T-helper 9 cell (primary cell): ENCODE measurements at places on chromosomes 4 and X.

DNA sequence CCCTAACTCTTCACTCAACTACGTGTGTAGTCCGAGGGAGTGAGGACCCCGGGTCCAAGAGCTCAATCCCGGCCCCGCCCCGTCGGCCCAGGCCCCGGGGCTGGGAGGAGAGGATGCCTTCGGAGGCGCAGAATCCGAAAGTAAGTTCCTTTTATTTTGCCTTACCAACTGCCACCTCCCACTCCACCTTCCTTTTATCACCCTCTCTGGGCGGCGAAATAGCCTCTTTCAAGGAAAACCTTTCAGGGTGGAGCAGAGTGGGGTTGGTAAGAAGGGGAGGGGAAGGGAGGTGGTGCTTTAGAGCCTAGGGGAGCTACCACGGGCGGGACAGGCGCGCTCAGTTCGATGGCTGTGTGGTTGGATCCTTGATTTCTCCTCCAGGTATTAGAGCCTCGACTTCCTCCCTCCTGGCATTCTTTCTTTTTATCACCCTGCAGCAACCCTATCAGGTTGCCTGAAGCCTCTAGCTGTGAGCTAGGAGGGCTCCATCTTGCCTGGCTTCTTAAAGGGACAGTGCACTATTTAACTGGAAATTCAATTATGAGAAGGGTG lies 191.2 kb downstream of the RRAGB start:
- no peak for DNase-seq

DNA sequence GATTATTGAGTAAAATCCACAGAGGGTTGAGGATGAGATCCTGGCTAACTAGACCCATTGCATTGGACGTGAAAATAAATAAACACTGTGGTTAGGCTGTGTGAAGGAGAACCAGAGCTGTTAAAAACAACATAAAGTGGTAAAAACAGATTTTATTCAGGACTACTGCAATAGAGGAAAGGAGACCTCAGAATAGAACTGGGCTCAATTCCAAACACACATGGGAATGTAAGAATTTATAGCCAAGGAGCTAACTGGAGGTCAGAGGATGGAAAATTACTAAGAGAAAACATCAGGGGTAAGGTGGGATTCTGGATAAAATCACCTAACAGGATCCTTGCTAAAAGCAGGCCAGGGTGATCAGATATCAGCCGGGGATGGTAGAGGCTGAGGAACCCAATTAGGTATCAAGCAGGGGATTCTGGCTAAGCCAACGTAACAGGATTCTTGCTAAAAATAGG lies 112.4 kb downstream of the RNF150 start:
- DNase-seq = no peak

- DNase-seq = no peak
These were observed 1290.5 kb downstream of the ADGRL3 start for GRCh38 chr4:62490635-62491034.

DNA sequence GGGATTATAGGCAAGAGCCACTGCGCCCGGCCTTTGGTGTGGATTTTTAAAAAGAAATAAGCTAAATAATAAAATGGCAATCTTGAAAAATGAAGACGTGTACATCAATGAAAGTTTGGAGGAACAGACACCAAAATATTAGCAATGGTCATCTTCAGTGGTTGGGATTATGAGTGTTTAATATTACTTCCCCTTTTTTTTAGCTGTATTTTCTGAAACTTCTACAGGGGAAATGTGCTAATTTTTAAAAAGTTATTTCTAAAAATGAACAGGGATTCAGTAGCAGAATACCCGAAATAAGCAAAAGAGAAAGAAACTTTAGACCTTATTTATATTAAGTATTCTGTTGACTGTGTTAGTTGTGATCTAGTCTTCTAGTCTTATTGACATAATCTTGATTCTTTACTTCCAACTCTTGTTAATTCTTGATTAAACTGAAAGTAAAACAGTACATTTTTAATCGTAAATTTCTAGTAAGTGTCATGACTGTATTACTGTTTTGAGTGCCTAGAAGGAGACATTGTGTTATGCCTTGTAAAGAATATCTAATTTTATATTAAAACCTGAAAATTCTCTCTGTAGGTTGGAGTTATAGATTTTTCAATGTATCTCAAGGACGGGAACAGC lies 51.3 kb downstream of the RUFY3 start:
- DNase-seq = no peak

- peak; percentile 1 for DNase-seq
These were observed 1.3 kb upstream of the ZNF141 start for GRCh38 chr4:336099-336892.

DNA sequence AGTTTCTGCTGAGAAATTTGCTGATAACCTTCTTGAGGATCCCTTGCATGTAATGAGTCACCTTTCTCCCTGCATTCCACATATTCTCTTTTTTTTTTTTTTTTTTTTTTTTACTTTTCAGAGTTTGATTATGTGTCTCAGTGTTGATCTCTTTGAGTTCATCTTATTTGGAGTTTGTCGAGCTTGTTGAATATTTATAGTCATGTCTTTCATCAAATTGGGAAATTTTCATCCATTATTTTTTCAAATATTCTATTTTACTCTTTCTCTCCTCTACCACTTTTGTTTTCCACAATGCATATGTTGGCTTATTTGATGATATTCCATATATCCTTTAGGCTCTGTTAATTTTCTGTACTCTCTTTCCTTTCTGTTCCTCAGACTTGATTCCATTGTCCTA lies 136.1 kb downstream of the MAD2L1 start:
- no peak for DNase-seq

DNA sequence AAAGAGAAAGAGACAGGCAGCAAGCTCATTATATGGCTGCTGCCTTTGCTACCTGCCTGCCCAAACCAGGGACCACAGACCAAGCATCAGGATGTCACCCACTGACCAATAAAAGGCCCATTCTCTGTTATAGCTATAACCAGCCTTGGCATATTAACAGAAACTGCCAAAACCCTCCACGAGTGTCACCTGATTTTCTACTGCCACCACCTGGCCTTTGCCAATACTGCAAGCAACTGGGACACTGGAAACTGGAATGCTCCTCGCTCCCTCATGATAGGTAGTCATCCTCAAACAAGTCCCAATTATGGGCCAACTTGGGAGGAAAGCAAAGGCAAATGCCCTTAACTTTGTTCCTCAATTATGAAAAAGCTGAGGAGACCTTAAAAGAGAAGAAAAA lies 76.0 kb downstream of the SPIN4 start:
- peak; percentile 1 for DNase-seq

DNA sequence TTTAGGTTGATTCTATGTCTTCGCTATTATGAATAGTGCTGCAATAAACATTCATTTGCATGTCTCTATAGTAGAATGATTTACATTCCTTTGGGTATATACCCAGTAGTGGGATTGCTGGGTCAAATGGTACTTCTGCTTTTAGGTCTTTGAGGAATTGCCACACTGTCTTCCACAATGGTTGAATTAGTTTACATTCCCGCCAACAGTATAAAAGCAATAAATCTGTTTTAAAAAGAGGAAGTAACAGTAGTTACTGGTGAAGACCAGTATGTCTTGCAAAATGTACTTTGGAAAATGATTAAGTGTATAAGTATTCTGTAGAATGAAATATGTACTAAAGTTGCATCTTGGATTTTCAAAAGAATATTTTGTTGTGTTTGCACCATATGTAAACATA lies 77.3 kb downstream of the SHROOM4 start:
- no peak for DNase-seq

DNA sequence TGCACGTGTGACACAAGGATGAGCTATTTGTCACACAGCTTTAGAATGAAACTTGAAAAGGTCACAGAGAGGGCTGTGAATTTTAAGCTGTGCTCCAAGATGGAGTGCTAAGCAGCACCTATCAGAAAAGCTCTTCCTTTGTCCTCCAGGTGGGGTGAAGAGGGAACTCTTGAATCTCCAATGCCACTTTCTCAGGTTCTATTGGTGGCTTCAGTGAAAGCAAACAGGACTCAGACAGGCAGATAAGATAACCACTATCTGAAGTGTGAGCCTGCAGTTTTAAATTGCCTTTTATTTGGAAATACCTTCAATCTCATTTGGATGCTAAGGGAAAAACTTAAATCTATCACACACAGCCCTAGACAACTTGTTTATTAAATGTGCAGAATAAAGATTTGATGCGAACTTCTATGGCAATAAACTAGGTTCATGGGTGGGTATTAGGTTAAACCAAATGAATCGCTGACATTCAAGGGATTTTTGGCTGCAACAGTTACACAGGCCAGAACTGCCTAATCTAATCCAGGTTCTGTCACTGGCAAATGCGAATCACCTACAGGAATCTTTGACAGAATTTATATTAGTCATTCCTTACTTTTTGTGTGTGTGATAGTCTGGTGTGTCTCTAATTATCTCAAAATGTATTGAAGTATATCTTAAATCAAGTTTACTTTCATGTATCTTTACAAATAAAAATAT lies 13.6 kb upstream of the PDGFRA start:
- no peak for DNase-seq

DNA sequence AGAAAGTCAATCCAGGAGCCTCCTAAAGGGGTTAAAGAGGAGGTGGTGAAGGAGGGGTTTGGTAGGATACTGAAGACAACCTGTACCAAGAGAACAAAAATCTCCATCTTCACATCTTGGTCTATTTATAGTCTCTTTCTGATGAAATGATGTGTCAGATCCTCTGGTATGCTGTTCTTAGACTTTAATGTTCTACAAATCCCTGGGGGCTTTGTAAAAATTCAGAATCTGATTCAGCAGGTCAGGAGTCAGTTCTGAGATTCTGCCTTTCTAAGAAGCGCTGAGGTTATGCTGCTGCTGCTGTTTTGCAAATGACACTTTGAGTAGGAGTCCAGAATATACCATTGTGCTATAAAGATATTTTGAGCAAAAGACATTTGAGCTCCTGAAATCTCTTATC lies 172.9 kb upstream of the GLRA2 start:
- no peak for DNase-seq

DNA sequence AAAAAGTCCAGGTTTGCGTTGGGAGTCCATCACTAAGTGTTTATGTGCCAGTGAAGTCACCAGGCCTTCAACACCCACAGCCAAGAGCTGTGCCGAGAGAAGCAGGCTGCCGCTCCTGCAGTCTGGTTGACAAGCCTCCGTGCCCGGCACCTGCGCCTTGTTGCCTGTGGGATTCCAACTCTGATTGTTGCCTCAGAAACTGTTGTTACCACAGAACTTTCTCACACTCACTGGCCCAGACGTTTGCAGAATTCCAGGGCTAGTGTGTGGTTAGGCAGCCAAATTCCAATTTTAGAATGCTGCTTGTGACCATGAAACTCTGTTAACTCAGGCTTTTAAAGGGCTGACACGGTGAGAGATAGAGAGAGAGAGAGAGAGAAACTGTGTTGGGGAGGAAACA lies 119.5 kb upstream of the LIMCH1 start:
- DNase-seq = no peak

DNA sequence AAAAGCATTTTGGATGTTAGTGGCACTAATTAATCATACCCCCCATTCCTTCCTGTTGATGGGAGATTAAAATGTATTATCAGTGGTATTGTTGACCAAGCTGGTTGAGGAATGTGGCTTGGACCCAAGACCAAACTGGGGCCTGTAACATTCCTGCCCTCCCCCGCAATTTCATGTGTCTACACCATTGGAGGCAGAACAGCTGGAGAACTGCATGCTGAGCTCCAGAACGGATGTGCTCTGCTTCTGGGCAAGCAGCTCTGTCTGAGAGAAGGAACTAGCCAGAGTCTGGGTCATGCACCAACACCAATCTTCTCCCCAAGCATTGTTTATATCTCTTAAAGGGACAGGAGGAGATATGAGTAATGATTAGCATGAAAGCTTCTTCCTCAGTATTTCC lies 185.5 kb downstream of the CEP135 start:
- no peak for DNase-seq

- no peak for DNase-seq
These were observed 152.2 kb downstream of the MGST2 start for GRCh38 chr4:139817657-139818452.

- no peak for DNase-seq
These were observed 13.3 kb downstream of the ACOX3 start for GRCh38 chr4:8427262-8427661.

DNA sequence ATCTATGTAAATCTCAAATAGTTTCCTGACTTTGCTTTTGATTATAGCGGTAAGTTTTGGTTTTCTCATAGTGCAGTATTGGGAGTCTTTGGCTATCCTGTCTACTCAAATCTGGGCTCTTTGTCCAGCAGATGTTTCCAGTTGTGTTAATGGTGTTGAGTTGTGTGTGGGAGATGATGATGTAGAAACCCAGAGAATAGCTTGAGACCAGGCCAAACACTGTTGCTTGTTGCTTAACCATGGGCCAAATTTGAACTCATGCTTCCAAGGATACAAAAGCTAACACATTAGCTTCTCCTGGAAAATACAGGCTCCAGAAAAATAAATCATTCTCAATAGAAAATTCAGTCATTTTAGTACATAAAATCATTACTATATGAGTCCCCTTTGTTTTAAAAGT lies 82.6 kb upstream of the GYPA start:
- DNase-seq = no peak

DNA sequence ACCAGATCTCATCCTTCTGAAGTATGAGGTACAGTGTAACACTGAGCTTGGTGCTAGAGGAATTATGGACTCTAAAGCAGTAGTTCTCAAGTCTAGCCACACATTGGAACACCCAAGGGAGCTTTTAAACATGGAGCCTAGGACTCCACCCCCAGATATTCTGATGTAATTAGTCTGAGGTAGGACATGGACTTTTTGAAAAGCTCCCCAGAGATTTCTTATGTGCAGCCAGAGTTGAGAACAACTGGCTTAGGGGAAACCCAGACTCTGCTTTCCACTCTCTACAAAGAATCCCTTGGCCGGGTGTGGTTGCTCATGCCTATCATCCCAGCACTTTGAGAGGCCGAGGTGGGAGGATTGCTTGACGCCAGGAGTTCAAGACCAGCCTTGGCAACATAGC lies 11.6 kb upstream of the GDPD2 start:
- DNase-seq = no peak

DNA sequence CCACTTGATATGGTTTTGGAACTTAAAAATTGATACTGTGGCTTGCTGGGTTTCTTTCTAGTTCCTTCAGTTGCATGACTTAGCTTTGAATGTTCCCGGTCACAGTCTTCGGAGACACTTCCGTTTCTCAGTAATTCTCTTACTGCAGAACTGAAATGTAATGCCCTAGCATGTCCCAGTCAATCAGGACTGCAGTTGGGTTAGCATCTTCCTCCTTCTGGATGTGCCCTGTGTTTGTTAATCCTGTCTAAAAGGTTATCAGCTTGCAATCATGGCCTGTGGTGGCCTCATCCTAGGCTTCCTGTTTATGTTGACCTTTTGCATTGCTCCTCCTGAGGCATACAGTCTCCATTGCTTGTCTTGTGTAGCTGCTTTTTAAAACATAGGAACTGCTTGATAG lies 275.9 kb downstream of the ARHGAP10 start:
- no peak for DNase-seq

DNA sequence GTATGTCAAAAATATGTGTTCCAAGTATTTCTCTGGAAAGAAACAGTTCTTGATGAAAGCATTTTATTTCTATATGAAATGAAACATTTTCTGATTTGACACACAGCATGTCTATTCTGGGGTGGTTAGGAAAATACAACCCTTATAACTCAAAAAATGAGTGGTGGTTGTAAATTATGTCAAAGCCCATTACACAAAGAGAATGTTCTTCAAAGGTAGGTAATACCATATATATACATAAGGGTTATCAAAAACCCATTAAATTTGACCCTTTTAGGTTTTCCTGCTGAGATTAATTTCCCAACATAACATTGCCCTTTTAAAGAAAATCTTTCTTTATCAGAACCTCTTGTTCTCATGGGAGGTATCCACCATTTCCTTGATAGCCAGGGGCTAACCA lies 420.5 kb upstream of the TECRL start:
- no peak for DNase-seq
